Cortex of kidney (tissue), 1 donor: ENCODE measurements at places on chromosomes 3 and 15.

DNA sequence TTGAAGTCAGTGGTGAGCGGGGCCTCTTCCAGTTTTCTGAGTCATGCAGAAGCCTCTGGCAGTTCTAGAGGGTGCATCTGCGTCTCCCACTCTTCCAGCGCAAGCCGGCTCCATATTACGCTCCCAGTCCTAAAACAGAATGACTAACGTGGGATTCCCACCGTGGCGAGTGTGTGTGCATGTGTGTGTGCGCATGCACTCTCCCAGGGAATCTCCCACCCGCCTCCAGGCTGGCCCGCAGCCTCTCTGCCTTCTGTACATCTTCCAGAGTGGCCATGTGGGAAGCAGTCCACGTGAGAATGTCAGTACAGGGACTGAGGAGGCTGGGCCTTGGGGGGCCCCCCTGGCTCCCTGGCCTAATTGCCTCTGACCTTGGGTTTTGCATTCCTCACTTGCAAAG is 87.7 kb downstream of the LSM3 start:
- no peak for DNase-seq

DNA sequence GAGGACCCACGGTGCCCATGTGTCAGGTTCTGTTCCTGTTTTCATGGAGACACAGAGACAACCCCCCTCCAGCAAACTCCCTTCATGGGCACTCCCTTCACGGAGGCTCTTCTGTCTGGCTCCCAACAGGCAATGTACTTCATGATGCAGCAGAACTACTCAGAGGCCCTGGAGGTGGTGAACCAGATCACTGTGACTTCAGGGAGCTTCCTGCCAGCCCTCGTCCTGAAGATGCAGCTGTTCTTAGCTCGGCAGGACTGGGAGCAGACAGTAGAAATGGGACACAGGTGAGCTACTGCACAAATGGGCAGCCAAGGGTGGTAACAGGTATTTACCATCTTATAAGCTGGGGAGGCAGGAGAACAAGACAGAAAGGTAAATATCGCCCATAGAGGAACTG is 7.0 kb downstream of the TTC21A start:
- no peak for DNase-seq

GRCh38 chr15:40782609-40783227 is 12.9 kb downstream of the C15orf62 start:
- no peak for DNase-seq

DNA sequence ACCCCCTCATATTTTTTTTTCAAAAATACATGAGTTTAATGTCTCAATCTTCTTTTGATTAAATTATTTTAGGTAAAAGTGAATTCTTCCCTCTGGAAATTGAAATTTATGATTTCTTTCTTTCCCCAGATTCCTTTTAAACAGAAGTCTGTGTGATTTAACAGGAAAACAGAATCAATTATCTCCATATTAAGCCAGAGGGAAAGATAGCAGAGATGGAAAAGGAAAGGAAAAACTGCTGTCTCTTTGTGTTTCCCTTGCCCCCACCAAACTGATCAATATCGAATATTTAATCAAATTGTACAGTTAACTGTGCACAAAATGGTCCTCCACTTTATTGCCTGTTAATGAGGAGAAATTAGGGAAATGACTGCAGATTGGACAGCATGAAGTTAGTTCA is 203.5 kb upstream of the NECTIN3 start:
- DNase-seq, result no peak

DNA sequence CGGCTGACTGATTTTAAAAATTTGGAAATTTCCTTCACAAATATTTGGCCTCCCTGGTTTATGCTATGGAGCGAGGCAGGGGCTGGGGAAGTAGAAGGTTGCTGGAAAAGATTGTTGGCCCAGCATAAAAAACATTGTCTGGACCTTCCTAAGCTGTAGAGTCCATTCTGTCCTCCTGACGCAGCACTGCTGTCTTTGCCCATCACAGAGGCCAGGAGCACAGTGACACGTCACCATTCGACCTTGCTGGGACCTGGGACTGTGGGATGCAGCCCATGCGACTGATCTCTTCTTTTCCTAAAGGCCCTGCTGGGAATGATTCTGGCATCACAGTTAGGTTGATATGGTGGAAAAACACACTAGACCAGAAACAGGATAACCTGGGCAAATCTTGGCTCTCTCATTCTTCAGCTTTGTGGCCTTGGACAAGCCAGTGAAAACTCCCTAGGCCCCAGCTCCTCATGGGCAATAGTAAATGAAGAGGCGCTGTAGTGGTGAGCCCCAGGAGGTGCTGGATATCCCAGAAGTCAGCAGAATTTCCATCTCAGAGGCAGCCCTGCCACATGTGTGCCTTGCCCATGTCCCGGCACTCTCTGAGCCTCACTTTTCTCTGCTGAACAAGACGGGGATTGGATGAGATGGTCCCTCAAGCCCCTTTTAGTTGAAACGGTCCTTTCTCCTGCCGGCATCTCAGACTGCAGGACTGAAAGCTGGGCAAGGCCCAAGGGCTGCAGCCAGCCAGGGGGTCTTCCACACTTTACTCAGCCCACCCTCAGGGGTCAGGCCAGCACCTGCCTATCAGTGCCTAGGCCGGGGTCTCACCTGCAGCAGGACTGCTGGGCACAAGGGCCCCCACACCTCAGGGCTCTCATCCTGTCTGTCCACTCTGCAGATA is 69.6 kb downstream of the SENP2 start:
- DNase-seq, result no peak

DNA sequence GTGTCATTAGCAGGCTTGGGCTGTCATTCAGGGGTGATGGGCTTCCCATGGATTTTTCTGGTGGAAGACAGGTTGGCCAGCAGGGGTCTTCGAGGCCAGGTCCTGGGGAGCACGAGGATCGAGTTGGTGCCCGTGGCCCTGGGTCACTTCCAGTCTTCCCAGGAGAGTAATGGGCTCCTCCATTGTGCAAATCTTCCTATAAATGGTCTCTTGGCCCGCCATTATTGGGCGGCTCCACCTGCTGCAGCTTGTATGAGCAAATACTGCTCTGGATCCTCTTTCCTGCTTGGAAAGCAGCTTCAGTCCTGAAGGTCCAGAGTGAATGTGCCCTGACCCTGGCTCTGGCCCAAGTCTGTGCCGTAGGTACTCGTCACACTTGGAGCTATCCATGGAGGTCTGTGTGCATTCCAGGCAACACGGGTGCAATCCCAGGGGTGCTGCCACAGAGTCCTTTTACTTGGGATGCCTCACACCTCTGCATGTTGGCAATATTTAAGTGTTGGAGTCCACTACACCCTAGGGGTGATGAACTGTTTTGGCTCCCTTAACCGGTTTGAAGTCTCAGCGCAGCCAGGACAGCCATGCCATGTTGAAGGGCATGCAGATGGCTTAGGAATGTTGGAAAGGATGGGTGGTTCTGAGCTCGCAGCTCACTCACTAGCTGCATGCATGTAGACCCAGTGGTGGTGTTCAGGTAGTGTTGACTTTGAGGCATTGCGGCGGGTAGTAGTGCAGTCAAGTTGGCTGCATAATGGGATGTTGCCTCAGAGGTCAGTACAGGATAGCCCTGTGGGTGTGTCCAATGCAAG is 97.6 kb downstream of the SNRPN start:
- no peak for DNase-seq

DNA sequence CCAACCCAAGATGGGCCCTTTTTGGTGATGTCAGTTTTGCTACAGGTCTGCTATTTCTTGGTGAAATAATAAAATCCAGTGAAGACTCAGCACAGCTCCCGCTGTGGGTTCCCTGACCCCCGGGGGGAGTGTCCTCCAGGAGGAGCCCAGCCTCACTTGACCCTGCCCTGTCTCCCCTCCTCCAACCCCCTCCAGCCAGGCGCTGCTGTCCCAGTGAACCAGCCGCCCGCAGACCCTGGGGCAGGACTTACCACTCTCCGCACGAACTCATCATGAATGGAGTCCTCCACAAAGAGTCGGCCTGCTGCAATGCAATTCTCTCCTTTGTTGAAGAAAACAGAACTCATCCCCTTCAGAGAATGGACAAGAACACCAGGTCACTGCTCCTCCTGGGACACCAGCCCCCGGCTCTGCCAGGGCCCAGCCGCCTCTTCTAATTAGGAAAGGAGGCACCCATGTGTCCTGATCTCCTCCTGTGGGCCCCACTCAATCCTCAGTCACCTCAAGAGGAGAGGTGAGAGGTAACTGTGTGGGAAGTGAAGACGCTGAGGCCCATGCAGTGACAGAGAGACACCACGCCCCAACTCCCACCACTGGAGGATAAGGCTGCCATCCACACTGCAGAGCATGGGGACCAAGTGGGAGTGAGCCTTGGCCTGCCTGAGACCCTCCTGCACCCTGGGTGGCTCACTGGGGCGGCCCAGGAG is 28.8 kb upstream of the SLC41A3 start:
- DNase-seq, result no peak

- no peak for DNase-seq
These were observed 55.6 kb downstream of the SLC6A6 start for GRCh38 chr3:14457999-14458398.

DNA sequence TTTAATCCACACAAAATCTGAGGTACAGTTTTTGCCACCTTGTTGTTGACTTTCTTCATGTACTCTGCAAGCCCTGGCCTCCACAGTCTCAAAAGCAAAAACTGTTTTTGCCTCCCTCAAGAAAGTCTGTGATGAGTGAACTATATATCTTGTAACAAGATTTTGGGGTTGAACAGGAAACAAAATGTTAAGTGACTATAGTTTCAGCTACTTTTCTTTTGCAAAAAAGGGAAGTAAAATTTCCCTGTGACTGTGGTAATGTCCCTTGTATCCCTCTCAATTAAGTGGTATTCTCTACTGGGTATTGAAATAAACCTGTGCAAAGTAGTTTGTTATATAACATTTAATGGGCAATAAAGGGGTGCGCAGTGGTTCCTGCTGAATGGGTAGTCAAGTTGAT is 21.3 kb upstream of the SCAANT1 start:
- DNase-seq, result no peak

- no peak for DNase-seq
These were observed 16.5 kb downstream of the MITF start for GRCh38 chr3:69755795-69756194.

DNA sequence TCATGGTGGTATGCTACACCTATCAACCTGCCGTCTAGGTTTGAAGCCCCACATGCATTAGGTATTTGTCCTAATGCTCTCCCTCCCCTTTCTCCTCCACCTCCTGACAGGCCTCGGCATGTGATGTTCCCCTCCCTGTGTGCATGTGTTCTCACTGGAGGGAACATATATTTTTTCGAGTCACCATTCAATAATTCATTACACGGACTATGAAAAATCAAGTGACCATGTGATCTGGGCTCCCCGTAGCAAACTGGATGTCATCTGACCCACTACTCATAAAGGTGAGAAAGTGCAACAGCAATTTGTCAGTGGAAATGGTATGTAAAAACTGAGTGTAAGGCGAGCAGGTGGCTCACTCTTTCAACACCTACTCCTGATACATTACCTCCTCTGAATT is 224.3 kb upstream of the RASGRP1 start:
- no peak for DNase-seq

GRCh38 chr3:154956815-154957214 is 123.3 kb upstream of the MME start:
- no peak for DNase-seq

GRCh38 chr3:22959593-22959992 is 243.5 kb upstream of the UBE2E2 start:
- DNase-seq, result no peak

DNA sequence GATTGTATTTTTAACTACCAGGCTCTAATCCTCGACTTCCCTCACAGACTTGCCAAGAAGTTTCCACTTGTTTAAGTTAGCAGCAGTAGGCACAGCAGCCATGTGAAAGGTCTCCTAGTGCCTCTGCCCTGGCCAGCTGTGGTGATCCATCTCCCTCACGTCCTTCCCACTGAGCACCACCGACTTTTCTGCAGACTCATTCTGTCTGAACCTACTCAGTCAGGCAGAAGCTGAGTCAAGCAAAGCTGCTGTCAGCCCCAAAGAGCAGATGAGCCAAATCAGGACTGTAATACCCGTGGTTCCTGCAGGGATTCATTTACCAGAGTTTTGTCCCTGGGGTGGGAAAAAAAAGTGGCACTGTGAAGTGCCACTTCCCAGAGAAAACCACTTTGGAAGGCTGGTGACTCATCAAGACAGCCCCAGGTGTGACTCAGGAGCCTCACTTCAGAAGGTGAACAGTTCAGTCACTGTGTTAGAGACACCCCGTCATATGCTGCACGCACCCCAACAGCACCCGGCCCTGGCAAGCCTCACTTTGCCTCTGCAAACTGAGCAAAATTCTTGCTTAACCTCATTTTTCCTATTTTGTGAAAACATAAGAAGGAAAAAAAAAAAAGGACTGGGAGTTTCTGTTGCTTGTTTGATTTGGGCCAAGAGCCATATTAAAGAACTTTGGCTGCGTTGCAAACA is 76.0 kb downstream of the WWTR1 start:
- no peak for DNase-seq

DNA sequence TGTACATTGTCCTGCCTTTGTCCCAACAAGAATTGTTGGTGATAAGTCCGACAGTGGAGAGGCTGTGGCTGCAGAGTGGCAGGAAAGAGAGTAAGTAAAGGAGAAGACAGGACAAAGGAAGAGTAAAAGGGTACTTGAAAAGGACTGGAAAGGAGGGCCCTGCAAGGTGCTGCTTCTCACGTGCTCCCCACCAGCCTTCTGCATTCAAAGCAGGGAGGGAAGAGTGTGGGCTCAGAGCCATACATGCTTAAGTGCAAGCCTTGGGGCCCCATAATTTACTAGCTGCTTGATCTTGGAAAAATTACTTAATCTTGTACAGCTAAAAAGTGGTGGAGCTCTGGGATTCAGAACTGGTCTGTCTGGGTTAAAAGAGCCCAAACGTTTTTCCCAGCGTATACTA is 29.9 kb downstream of the MME start:
- no peak for DNase-seq

GRCh38 chr3:157188391-157188790 is 28.4 kb upstream of the CCNL1 start:
- DNase-seq, result no peak

GRCh38 chr15:58243070-58243469 is 104.9 kb downstream of the AQP9 start:
- DNase-seq, result no peak

- no peak for DNase-seq
These were observed 67.9 kb upstream of the CCDC54 start for GRCh38 chr3:107309312-107309711.
